GM12878 (cell line): ENCODE measurements at places on chromosomes 1 and 21. TPM values are rescaled to one million over a fixed set of nuclear protein-coding genes. Genes with fewer than 3 reads are reported as not detected.

The TNFRSF4 gene
- polyA plus RNA-seq: 2.8 TPM in 2 replicates

- DNase-seq: no peak
Observed at GRCh38 chr1:224084867-224085266, 29.0 kb upstream of the FBXO28 start.

DNA sequence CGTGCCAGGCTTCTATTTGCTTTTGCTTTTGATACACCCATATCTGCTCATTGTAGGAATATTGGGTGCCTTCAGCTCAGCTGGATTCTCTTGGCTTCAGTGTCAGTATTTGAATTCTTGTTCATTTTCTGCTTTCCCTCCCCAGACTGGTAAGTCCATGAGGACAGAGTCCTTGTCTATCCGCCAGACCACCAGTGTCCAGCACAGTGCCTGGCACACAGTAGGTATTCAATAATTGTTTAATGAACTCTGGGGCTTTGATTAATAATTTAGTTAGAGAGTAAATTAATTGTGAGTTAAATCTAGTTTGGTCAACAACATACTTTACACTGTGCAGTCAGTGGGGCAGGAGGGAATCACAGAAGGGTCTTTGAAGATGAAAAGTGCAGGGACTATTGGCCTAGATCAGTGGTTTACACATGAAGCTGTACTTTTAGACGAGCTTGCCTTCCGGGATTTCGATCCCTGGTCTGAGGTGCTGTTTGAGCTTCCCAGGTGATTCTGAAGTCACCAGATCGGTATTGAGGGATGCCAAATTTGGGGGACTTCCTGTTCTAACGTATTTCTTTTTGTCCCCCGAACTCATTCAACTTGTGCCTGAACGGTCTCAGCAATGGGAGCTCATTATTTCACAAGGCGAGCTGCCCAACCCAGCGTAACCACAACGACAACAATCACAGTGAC lies 119.1 kb upstream of the JUN start:
- no peak for DNase-seq

- DNase-seq: no peak
Observed at GRCh38 chr1:23931491-23931880, 18.3 kb upstream of the CNR2 start.

GRCh38 chr1:44161546-44161945 lies 20.1 kb upstream of the KLF18 start:
- no peak for DNase-seq

The HCRTR1 gene
- not detected in 2 replicates for polyA plus RNA-seq

DNA sequence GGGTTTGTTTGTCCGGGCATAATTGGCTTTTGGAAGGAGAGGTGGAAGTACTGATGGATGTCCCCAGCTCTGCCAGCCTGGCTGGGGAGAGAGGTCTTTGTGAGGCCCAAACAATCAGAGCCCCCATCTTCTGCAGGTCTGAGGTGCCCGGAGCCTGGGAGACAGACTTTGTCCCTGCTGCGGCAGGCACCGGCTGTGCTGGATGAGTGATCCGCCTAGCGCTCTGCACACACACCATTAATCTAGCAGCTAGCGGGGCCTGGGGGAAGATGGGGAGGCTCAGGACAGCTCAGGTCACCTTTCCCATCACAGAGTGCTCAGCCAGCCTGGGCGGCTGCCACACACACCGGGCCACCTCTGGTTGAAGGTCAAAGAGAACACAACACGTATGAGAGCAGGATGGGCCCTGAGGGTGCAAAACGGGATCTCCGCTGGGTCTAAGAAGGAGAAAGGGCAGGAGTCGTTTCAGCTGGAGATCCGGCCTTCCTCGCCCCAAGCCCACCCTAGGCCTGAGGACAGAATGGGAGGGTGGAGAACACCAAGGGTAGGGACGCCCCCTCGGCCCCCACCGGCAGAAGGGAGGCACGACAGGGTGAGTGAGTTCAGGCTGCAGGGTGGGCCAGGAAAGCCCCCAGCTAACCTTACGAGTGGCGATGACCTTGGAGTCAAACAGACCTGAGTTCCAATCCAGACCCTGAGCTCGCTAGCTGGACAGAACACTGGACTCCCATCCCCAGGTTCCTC lies 341.8 kb downstream of the NPHP4 start:
- no peak for DNase-seq

The IRF6 gene
- 0.06 and 0.10 TPM in 2 replicates for polyA plus RNA-seq

DNA sequence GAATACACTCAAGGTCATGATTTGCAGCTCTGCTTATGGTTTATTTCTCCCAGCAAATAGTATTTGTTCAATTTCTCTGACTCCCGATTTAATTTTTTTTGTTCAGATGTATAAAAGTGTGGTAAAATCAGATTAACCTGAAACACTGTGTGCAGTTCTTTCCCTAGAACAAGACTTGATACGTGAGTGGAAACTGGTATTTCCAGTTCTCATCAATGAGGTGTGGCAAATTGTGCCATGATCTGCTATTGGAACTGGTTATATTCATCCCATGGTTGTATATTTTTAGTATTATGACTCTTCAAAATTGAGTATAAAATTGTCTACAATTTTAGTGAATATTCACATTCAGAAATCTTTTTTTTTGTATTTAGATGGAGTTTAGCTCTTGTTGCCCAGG lies 76.8 kb upstream of the IVNS1ABP start:
- DNase-seq: no peak

The INKA2 gene
- polyA plus RNA-seq: 2.8 and 3.8 TPM in 2 replicates

DNA sequence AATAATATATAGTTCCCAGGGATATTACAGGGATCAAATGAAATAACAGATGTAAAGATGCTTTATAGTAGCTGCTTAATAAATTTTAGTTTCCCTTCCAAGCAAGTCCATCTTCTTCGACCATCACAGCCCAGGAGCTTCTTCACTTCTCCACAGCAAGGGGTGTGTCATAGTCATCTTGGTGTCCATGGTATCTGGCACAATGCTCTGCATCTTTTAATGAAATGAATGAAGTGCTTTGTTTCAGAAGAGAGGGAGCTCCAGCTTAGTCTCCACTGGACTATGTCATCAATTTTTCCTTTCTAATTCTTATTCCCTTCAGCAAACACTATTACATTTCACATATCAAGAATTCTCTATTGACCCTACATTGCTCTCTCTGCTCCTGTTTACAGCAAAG lies 4.9 kb upstream of the MACF1 start:
- no peak for DNase-seq

- no peak for DNase-seq
Observed at GRCh38 chr1:118979754-118980575, 8.2 kb downstream of the TBX15 start.

- peak; percentile 36 for DNase-seq
Observed at GRCh38 chr1:89552471-89553081, 27.9 kb downstream of the LRRC8B start.

The DNAJC28 gene
- 0.55 and 0.75 TPM in 2 replicates for polyA plus RNA-seq

DNA sequence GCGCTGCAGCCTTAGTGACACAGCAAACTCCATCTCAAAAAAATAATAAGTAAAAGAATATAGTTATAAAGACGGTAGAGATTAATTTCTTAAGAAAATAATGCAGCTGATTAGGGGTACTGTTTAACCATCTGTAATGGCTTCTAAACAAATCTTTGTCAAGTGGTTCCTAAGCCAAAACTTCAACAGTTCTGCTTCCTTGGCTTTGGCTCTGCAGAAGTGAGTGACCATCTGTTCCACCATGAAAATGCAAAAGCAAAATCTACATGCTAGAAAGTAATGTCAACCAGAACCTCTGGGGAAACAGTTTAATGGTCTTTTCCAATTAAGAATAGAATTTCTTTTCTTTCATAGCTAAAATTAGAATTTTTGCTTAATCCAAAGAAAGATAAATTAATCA lies 8.3 kb upstream of the SH2D5 start:
- no peak for DNase-seq

DNA sequence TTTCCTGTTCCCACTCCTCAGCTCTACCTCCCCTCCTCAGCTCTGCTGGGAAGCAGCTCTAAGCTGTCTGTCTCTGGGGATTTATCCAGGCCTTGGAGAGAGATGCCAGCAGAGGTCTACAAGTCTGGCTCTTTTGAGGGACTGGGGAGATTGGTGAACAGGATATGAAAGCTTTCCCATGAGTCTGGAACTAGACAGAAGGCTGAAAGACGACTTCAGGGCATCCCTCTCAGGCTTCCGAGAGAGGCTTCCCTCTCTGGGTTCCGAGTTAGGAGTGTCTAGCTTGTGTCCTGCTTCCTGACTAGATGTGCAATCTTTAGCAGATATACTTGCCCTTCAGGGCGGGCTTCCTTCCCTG lies 733 bp downstream of the TMEM35B start:
- DNase-seq: no peak

The EPHA2 gene
- polyA plus RNA-seq: 0.19 and 0.70 TPM in 2 replicates
